ENCODE measurements at places on chromosomes 4 and X. TPM values are rescaled to one million over a fixed set of nuclear protein-coding genes. Genes with fewer than 3 reads are reported as not detected.

DNA sequence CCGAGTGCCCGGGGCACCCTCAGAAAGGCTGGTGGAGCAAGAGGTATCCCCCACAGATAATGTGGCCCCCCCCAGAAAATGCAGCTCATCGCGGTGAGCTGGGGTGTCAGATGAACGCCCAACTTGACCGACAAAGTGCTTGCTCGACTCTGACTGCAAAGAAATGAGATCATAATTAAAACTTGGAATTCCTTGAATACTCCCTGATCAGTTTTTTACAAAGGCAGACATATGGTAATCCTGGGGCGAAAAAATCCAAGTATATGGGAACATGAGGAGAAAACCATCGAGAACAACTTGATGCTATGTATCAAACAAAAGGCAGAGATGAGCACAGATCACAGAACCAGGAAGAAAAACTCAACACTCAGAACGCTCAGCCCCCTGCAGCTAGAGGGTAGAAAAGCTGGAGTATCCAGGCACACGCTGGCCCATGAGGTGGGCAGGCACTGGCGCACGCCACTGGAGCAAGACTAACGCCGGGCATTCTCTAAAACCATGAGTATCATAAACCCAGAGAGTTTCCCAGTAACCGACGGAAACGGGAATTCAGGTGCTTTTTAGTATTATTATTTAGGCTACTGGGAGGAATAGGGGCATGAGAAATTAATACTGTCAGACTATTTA, 127.3 kb downstream of the AFAP1 start:
- H3K36me3 ChIP-seq: no peaks in the 10 kb centered on the region
- no peak overlapping the region for H3K4me3 ChIP-seq
- no peaks in the 10 kb centered on the region for H3K4me1 ChIP-seq
- H3K27me3 ChIP-seq: no peaks in the 10 kb centered on the region

GRCh38 chr4:128288689-128289106, 1.1 kb upstream of the PGRMC2 start:
- H3K4me3 ChIP-seq: peak overlapping the region; percentile 9
- H3K36me3 ChIP-seq: no peaks in the 10 kb centered on the region
- no peaks in the 10 kb centered on the region for H3K4me1 ChIP-seq
- H3K27ac ChIP-seq: peak overlapping the region; percentile 30
- no peaks in the 10 kb centered on the region for H3K27me3 ChIP-seq
- no peak for DNase-seq

DNA sequence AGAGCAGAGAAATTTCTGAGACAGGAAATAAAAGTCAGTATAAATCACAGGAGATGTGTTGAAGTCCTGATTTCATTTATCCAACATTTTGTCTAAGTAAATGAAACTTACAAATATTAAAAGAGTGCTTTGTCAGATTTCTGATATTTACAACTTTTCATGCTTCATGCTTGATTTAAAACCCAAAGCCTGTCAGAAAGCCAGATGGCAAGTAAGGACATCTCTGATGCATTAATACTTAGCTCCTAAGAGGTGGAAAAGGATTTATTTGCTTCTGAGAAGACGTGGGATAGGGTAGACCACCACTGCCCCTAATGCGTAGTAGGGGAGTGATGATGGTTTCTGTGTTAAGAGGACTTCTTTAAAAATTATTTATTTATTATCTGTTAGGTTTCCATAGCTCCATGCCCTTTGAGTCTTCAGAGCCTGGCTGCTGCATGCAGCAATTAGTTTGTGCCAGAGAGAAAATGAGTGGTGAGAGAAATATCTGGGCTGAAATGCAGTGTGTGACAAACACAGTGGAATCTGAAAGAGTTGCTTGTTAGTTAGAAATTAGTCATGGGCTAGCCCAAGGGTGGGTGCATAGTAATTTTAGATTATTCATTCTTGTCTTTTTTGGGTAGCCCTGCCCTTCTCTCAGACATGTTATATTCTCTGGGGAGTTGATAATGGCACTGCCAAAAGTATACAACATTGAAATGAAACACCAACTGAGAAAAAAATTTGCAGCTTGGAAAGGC, 333.8 kb downstream of the C4orf33 start:
- no peaks in the 10 kb centered on the region for H3K4me1 ChIP-seq
- H3K27ac ChIP-seq: no peak overlapping the region
- H3K27me3 ChIP-seq: no peaks in the 10 kb centered on the region
- H3K4me3 ChIP-seq: no peak overlapping the region
- H3K36me3 ChIP-seq: no peaks in the 10 kb centered on the region

DNA sequence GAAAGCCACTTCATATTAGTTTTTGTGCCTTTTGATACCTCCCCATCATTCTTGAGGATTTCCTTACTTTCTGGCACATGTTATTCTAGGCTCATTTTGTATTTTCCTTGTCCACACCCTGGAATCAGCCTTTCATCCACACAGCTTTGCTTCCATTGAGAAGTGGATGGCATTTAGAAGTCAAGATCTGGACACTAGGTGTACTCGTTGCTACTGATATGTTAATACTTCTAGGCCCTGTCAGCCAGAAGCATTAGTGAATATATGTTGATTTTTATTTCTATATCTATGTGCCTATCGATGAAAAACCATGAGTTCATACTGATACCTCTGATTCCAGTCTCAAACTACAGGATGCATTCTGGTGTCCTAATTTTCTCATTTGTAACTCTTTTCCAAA, 73.2 kb downstream of the ARHGAP24 start:
- H3K27ac ChIP-seq: no peak overlapping the region
- DNase-seq: no peak
- no peaks in the 10 kb centered on the region for H3K27me3 ChIP-seq

DNA sequence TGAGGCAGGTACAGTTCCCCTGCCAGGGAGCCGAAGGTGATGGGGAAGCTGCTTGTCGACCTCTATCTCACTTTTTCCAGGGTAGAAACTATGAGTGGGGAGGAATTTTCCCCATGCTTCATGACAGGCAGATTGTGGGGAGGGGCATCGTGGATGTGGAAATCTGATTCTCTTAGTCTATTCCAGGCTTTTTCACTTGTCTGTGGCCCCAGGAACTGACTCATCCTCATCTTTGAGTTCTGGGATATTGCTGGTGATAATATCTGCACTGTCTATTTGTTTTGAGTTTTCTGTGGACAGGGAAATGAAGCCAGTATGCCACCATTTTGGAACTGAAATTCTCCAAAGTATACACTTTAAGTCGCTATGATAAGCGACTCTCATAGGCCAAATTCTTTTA, 7.6 kb upstream of the TLR2 start:
- H3K4me3 ChIP-seq: no peak overlapping the region
- H3K4me1 ChIP-seq: peaks cover 10% of the 10 kb centered on the region
- no peaks in the 10 kb centered on the region for H3K36me3 ChIP-seq
- peak overlapping the region; percentile 12 for H3K27ac ChIP-seq

- H3K36me3 ChIP-seq: no peaks in the 10 kb centered on the region
- H3K27me3 ChIP-seq: no peaks in the 10 kb centered on the region
- DNase-seq: no peak
Measured at GRCh38 chrX:8306291-8306925, 135.3 kb upstream of the VCX2 start.

GRCh38 chr4:37393321-37393720, 148.8 kb downstream of the NWD2 start:
- H3K27me3 ChIP-seq: no peaks in the 10 kb centered on the region
- no peaks in the 10 kb centered on the region for H3K4me1 ChIP-seq
- no peak overlapping the region for H3K27ac ChIP-seq
- H3K4me3 ChIP-seq: no peak overlapping the region
- DNase-seq: no peak
- H3K36me3 ChIP-seq: no peaks in the 10 kb centered on the region

GRCh38 chrX:40964633-40965586, 120.3 kb upstream of the USP9X start:
- H3K27me3 ChIP-seq: no peaks in the 10 kb centered on the region
- no peaks in the 10 kb centered on the region for H3K4me1 ChIP-seq
- H3K4me3 ChIP-seq: no peak overlapping the region

DNA sequence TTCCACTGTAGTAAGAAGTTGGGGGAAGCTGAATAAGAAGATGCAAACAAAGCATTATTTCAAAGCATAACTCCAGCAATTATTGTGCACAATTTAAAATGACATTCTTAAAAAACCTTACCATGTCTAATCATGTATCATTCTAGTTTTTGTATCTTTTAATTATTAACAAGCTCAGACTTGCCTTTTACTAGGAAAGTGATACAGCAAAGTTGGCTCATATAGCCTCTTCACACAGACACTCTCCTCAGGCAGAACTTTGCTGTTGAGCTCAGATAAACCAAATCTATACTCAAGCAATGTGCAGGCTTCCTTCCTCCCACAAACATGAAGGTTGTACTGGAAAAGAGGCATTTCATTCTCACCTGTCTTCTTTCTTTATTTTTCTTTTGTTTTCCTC, 358.7 kb upstream of the EMCN start:
- H3K27ac ChIP-seq: no peak overlapping the region
- H3K4me1 ChIP-seq: no peaks in the 10 kb centered on the region
- H3K27me3 ChIP-seq: no peaks in the 10 kb centered on the region
- H3K4me3 ChIP-seq: no peak overlapping the region
- H3K36me3 ChIP-seq: no peaks in the 10 kb centered on the region

DNA sequence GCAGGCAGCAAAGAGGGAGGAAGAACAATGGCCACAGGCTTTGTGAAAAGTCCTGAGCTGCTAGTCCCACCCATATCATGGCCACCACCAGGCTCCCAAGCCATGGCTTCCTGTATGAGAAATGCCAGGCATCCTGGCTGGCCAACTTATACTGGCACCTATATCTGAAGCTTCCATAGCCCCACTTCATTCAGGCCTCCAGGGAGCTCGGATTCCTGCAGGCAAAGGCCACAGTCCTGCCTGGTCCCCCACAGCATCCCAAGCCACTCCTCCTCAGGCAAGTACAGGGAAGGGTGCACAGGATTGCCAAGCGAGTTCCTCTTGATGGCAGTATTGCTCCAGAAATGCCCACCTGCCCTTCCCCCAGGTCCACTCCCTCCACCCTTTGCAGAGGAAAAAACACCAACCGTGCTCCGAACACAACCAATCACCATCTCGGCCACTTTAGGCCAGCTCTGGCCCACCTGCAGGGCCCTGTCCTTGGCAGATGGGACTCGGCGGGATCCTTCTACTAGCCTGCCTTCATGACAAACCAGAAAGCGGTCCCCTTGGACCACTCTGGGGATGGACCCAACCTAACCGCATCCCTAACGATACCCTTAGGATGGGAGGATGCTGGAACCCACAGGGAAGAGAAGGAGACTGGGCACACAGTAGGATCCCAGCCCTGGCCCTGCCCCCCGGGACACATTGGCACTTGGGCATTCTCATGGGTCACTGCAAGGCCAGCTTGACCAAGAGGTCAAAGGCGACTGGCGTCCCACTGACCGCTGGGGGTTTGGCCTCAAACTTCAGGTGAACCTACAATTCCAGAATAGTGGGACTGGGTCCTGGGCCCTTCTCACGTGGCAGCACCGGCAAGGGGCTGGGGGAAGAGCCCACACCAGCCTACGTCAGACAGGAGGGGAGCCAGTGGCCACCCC, 220.4 kb upstream of the AGTR2 start:
- no peaks in the 10 kb centered on the region for H3K4me1 ChIP-seq
- no peaks in the 10 kb centered on the region for H3K36me3 ChIP-seq
- H3K4me3 ChIP-seq: no peak overlapping the region
- DNase-seq: peak; percentile 71
- H3K27me3 ChIP-seq: no peaks in the 10 kb centered on the region
- no peak overlapping the region for H3K27ac ChIP-seq

- DNase-seq: no peak
- no peaks in the 10 kb centered on the region for H3K36me3 ChIP-seq
- H3K4me3 ChIP-seq: no peak overlapping the region
- no peaks in the 10 kb centered on the region for H3K4me1 ChIP-seq
- no peaks in the 10 kb centered on the region for H3K27me3 ChIP-seq
- no peak overlapping the region for H3K27ac ChIP-seq
Measured at GRCh38 chr4:47075919-47076318, 44.6 kb downstream of the GABRB1 start.

DNA sequence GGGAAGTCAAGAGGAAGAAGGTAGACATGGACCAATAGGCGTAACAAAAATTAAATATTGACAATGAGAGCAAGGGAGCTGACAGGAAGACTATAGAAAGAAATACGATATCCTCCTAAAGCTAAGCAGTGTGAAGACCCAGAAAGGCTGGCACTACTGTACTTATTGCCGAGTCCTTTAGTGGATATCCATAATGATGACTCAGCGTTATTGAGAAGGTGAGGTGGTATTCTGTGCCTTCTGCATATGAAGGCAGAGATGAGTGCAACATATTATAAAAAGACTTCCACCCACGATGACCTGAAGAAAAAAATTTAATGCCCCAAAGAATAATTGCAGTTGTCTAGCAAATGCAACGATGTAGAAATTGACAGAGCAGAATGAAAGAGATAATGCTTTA, 13.0 kb upstream of the MCF2 start:
- H3K4me3 ChIP-seq: no peak overlapping the region
- no peak for DNase-seq
- H3K27ac ChIP-seq: no peak overlapping the region
- no peaks in the 10 kb centered on the region for H3K36me3 ChIP-seq

- no peaks in the 10 kb centered on the region for H3K4me1 ChIP-seq
- H3K36me3 ChIP-seq: no peaks in the 10 kb centered on the region
- H3K4me3 ChIP-seq: no peak overlapping the region
- H3K27ac ChIP-seq: no peak overlapping the region
- H3K27me3 ChIP-seq: no peaks in the 10 kb centered on the region
Measured at GRCh38 chr4:155559915-155560314, 106.7 kb upstream of the GUCY1A1 start.

DNA sequence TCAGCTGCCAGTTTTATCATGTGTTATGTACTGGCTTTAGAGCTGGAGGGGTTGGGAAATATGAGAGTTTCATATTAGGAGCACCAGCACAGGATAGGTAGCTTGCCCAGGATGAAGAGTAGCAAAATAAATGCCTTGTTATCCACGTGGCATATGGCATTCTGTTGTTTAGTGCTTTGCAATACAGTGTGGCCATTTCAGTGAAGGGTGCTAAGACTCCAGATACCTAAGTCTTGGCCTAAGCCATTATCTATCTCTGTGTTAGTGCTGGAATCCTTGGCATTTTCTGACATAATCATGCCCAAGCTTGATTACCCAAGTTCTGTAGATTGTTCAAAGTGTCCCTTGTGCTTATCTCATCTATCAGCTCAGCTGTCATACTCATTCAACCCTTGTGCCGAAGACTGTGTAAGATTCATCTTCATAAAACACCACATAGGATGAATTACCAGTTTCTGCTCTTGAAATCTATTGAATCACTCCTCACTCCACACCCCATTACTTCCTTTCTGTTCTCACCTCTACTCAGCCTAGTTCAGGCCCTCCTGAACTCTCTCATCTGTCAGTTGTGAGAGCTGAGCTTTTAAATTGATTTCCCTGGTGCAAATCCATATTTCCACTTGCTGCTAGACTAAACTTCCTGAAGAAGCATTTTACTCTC, 73.5 kb downstream of the CLCN5 start:
- H3K4me1 ChIP-seq: no peaks in the 10 kb centered on the region
- DNase-seq: no peak
- no peak overlapping the region for H3K27ac ChIP-seq
- H3K27me3 ChIP-seq: no peaks in the 10 kb centered on the region
- H3K36me3 ChIP-seq: no peaks in the 10 kb centered on the region

GRCh38 chr4:2080429-2081300, 21.5 kb downstream of the NAT8L start:
- H3K4me3 ChIP-seq: no peak overlapping the region
- H3K27ac ChIP-seq: no peak overlapping the region
- no peaks in the 10 kb centered on the region for H3K36me3 ChIP-seq

GRCh38 chrX:15816886-15817285, 26.6 kb downstream of the ZRSR2 start:
- no peaks in the 10 kb centered on the region for H3K27me3 ChIP-seq
- no peak for DNase-seq
- H3K27ac ChIP-seq: no peak overlapping the region
- no peaks in the 10 kb centered on the region for H3K36me3 ChIP-seq
- H3K4me3 ChIP-seq: no peak overlapping the region

The GATA1 gene
- total RNA-seq: 0.57 TPM

The WNK3 gene
- 6.2 TPM for total RNA-seq

The ANKRD50 gene
- 27.4 TPM for total RNA-seq

The PARM1 gene
- 202 TPM for total RNA-seq

The MAGEA8 gene
- not detected for total RNA-seq

The SPANXN3 gene
- total RNA-seq: not detected

The MOB1B gene
- 29.8 TPM for total RNA-seq

The HMGB2 gene
- total RNA-seq: 33.0 TPM

The TKTL2 gene
- not detected for total RNA-seq
